Activated CD4-positive, CD25-positive, alpha-beta regulatory T cell treated with anti-CD3 and anti-CD28 coated beads, Interleukin-2, amount 50 U/mL, for 24 hours (primary cell): ENCODE measurements at places on chromosomes 4 and X.
A peak's percentile ranks its signal among the peaks of the same experiment; 100 is the strongest.

DNA sequence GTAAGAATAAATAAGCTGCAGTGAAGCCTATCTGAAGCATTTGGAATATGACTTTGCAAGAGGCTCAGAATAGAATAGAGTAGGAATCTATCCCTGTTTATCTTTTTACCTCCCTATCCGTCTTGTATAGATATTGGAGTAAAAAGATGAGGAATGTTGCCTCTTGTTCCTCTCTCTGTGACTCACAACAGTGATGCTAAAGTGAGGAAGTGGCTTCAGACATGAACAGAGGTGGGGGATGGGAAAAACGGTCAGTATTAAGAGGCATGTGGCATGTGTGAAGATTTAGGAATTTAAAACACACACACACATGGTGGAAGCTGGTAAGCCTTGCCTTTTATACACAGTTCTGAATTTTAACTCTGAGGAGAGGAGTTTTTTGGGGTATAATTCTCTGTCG, 3.8 kb upstream of the DCAF4L1 start:
- no peak for ATAC-seq

DNA sequence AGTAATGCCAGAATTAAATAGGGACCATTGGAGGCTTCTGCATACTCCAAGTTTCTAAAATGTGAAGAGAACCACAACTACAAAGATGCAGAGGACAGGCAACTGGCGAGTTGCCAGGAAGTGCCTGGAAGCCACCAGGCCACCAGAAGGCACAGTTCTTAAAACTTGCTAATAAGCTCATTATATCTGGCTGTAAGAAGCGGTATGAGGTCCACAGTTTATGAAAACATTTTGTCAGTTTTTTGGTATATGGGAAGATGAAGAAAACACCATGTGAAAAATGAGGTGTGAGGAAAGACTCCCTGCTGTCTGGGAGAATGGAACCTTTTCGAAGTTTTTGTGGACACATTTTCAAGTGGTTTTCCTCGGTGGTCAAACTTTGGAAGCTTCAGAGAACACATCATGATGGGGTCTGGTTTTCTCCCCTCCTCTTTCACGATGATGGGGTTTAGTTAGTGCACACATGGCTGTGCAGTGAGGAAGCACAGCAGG, 202.7 kb downstream of the NR3C2 start:
- no peak for ATAC-seq

- ATAC-seq, result no peak
Measured at GRCh38 chr4:129453524-129454200, 357.7 kb downstream of the C4orf33 start.

DNA sequence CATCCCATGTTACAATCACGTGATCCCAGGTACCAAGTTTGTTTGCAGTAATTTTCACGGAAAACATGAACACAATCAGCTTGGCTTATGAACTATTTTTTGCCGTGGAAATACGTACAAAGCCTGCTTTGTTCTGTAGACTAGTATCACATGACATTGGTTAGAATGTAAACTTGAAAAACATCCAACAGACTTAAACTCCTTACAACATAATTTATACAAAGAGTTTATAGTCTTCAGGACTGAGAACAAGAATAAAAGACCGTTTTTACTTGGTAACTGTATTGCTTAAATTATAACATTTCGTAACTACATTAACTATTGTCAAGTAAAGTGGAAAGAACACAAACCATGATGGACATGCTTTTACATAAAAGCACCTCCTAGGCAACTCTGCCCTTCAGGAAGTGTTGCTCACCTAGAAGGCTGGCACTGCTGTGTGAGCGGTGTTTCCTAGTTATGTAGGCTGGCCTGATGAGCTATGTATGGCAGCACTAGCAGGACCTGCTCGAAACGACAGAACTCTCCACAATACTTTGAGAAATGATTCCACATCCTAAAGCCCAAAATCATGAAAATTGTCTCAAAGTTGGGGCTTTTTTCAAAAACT, 41.8 kb upstream of the WDR1 start:
- ATAC-seq, result no peak

GRCh38 chr4:141739636-141740035, 103.3 kb downstream of the IL15 start:
- ATAC-seq, result no peak

DNA sequence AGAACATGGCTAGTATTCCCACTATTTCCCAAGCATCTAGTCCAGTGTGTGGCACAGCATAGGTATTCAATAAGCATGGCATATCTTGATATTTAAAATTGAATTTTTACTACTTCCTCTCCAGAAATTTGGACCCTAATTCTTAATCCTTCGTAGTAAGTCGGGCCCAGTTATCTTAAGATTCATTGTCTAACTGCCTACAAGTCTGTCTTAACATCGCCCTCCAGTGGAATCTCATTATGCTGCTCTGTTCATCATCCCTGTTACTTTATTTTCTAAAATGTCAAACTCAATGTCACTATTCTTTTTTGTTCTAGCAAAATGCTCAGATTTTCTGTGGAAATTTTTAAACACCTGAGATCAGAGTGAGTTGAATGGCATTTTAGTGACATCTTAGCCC, 606.2 kb downstream of the KLHL13 start:
- ATAC-seq, result no peak

DNA sequence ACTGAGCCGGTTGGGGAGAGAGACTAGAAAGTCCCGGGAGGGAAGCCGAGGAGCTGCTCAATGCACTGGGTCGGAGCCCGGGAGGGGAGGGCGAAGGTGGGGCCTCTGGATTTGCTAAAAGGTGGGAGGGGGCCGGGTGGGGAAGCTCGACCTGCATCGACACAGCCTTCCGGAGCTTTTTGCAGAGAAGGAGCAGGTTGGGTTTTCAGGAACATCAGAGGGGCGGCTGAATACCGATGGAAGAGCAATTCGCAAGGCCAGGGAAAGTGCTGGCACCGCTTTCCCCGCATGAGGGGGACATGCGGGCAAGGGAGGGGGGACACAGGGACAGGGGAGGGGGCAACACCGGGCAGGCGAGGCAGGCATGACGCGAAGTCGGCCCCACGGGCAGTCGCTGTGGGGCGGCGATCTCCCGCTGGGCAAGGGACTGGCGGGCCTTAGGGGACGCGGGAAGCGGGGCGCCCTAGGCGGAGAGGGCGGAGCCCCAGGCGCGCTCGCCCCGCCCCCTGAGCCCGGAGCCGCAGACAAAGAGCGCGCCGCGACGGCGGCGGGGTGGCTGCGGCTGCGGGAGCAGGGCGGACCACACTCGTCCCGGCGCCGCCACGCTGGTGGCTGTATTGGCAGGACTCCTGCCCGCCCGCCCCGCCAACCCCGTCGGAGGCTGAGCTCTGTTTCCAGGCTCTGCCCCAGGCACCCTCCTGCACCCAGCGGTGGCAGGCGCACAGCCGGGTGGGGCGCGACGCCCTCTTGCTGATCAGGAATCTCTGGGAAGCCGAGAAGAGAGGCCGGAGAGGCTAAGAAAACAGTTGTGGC, 11.6 kb downstream of the PDZD4 start:
- peak; percentile 56 for ATAC-seq

GRCh38 chr4:37980246-37980645, 20.0 kb downstream of the PTTG2 start:
- ATAC-seq, result no peak

DNA sequence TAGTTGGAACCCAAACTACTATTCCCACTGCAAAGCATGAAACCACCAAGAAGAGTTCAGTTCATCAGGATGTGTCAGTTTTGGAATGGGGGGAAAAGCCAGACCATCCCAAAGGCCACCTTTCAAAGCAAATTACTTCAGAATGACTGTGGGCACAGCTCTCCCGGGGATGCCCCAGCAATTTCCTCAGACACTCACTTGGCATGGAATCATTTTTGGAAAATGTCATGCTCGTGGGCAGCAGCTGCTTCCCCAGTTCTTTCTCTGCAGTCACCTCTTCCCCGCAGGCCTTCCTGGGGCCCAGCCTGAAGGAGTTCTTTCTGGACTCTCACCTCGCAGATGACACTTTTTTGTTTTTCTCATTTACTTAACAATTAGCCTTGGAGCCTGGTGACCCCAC, 350.3 kb downstream of the NR3C2 start:
- no peak for ATAC-seq

DNA sequence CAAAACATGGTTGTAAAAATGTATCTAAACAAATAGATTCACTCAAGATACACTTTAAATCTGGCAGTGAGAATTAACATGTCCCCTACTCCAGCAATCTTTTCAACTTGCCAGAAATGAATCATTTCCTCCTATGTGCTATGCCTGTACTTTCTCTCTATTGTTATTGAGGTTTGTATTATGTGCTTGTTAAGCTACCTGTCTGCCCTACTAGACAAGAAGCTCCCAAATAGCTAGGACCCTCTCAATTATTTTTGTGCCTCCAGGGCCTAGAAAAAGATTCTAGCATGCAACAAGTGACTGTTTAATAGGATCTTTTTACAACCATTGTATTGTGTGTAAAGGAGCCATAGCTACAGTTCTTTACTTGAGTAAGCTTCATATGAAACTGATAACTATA, 3.5 kb upstream of the SAP30 start:
- ATAC-seq, result no peak

- peak; percentile 98 for ATAC-seq
Measured at GRCh38 chr4:189940178-189941004, at the start of gene FRG1. FRG1 (plus strand) TSS chr4:189940872; CDS start chr4:189941010, 138 bp downstream.

DNA sequence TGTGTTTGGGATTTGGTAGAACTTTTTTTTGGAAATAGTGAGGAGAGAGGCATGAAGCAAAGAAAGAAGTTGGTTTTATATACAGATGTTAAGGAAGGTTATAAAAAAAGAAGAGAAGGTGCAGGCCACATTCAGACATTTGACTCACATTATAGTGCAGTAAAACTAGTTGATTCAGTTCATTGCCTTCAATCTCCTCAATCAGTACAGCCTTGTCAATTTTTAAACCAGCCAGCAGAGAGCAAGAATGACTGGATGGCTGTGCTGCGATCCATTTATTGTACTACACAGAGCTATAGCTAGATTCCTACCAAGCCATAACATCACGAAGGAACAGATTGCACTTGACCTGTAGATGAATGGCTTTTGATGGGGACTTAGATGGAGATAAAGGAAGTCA, 79.7 kb upstream of the LSM6 start:
- ATAC-seq, result no peak

DNA sequence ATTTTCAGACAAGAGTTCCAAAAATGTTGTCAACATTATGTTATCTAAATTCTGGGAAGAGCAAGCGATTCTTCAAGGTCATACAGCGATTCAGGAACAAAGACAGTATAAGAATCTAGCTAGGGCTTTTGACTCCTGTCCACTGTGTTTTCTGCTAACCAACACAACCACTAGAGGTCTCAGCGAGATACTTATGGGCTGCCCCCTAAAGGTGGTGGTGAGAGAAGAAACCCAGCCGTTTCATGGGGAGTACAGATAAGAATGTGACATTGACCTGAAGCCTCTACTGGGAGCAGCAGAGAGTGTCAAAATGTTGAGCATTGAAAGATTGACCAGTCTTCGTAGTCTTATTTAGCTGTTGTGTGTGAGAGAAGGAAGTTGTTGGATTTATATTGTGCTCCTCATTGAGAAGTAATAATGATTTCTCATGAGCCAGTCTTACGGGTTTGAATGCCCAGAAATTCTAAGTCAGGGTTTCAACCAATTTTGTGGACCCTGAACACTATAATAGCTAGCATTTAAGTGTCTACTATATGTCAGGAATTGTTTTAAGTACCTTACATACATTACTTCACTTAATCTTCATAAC, 168.3 kb downstream of the SPRY1 start:
- ATAC-seq, result peak; percentile 90

- ATAC-seq, result no peak
Measured at GRCh38 chrX:48983896-48984295, 12.3 kb upstream of the KCND1 start.

DNA sequence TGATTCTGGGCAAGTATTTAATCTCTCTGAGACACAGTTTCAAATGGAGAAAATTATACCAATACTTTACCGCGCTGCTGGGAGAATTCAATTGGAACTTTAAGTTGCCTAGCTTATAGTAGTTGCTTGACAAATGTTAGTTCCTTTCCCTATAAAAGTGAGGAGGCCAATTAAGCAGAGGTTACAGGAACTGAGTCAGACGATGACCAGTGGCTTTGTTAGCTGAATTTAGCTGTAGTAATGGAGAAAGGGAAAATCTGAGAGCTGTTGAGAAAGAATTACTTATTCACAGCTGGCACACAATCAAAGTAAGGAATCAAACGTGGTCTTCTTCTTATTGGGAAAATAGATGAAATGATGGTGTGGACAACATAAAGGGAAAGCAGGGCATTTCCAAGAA, 29.6 kb downstream of the SMARCA1 start:
- no peak for ATAC-seq
